ENCODE measurements at places on chromosomes 2 and 18. TPM values are rescaled to one million over a fixed set of nuclear protein-coding genes. Genes with fewer than 3 reads are reported as not detected.

Gene CHRNG
- not detected for total RNA-seq

Gene GALR1
- total RNA-seq = not detected

Gene RFTN2
- total RNA-seq = 5.5 TPM

Gene WDPCP
- 7.3 TPM for total RNA-seq

Gene MROH2A
- not detected for total RNA-seq

Gene ITGA4
- total RNA-seq = 5.6 TPM

Gene EEF1B2
- total RNA-seq = 649 TPM

Gene KATNAL2
- total RNA-seq = 0.32 TPM

Gene SLC5A7
- total RNA-seq = not detected

Gene ANKRD29
- not detected for total RNA-seq

Gene CFAP53
- total RNA-seq = 0.32 TPM

Gene LRRTM1
- total RNA-seq = not detected

Gene TMEM169
- total RNA-seq = not detected

Gene AKAIN1
- not detected for total RNA-seq

Gene TLX2
- not detected for total RNA-seq

Gene TEKT4
- not detected for total RNA-seq

Gene CRYGD
- not detected for total RNA-seq

Gene POTEF
- under 0.01 TPM for total RNA-seq

Gene OXER1
- total RNA-seq = not detected

Gene BOLL
- not detected for total RNA-seq

Gene NOSTRIN
- under 0.01 TPM for total RNA-seq

Gene BMPR2
- 30.2 TPM for total RNA-seq

Gene REG3A
- not detected for total RNA-seq

Gene CCDC85A
- 20.5 TPM for total RNA-seq

Gene ADAM23
- 9.6 TPM for total RNA-seq

Gene SLC8A1
- total RNA-seq = 5.2 TPM

Gene RGPD3
- 0.32 TPM for total RNA-seq

Gene ANKRD62
- total RNA-seq = not detected

Gene PAX8
- total RNA-seq = under 0.01 TPM

Gene PXDN
- total RNA-seq = 217 TPM

Gene MC4R
- not detected for total RNA-seq

Gene KIF3C
- 9.1 TPM for total RNA-seq

Gene MALL
- 26.6 TPM for total RNA-seq

Gene COLEC11
- total RNA-seq = not detected

Gene ASXL3
- 0.32 TPM for total RNA-seq

Gene GRB14
- 11.9 TPM for total RNA-seq

Gene HOXD13
- not detected for total RNA-seq

Gene RNU2-63P
- 88.5 TPM for total RNA-seq

Gene M1AP
- not detected for total RNA-seq

Gene PTPRM
- total RNA-seq = 37.2 TPM

Gene G6PC2
- not detected for total RNA-seq

Gene LIMS4
- 18.1 TPM for total RNA-seq

Gene PSTPIP2
- total RNA-seq = 7.4 TPM

Gene RNF181
- total RNA-seq = 278 TPM

Gene RAD51AP2
- not detected for total RNA-seq

Gene TMEM247
- not detected for total RNA-seq

Gene YES1
- 189 TPM for total RNA-seq

Gene DTNA
- total RNA-seq = 9.1 TPM

Gene IL1B
- total RNA-seq = 0.61 TPM

Gene HRH4
- not detected for total RNA-seq

Gene VRK2
- total RNA-seq = 38.3 TPM

Gene MSGN1
- total RNA-seq = not detected

Gene FHOD3
- total RNA-seq = 0.32 TPM

Gene TMX3
- 114 TPM for total RNA-seq

Gene SEPTIN10
- 93.5 TPM for total RNA-seq

Gene FEV
- not detected for total RNA-seq

Gene RGPD4
- total RNA-seq = not detected

Gene ACADL
- not detected for total RNA-seq

Gene MPPE1
- total RNA-seq = 13.0 TPM
